ENCODE measurements at places on chromosomes 4 and X. TPM values are rescaled to one million over a fixed set of nuclear protein-coding genes. Genes with fewer than 3 reads are reported as not detected.

PROM1 gene
- total RNA-seq = 3.8 TPM

SERTM2 gene
- 0.09 TPM for total RNA-seq

MAOA gene
- total RNA-seq = 94.2 TPM

FAM120C gene
- total RNA-seq = 3.7 TPM

IRS4 gene
- total RNA-seq = not detected

KIAA1210 gene
- not detected for total RNA-seq

NUP62CL gene
- total RNA-seq = 4.2 TPM

CPE gene
- total RNA-seq = 5.6 TPM

GPC3 gene
- total RNA-seq = 1.7 TPM

MTTP gene
- 193 TPM for total RNA-seq

GABRA4 gene
- under 0.01 TPM for total RNA-seq

FRMD7 gene
- 0.08 TPM for total RNA-seq

UCP1 gene
- not detected for total RNA-seq

ATP11C gene
- 52.1 TPM for total RNA-seq

SSX3 gene
- total RNA-seq = not detected

SPANXB1 gene
- total RNA-seq = not detected

EDA gene
- 2.6 TPM for total RNA-seq

ASMTL gene
- 10.3 TPM for total RNA-seq
